ENCODE measurements at places on chromosomes 6 and 20. TPM values are rescaled to one million over a fixed set of nuclear protein-coding genes. Genes with fewer than 3 reads are reported as not detected.
A peak's percentile ranks its signal among the peaks of the same experiment; 100 is the strongest.

The NMBR gene
- total RNA-seq = not detected

GRCh38 chr6:105250533-105250932 lies 70.7 kb upstream of the POPDC3 start:
- no peak for DNase-seq

GRCh38 chr6:168415098-168415992 lies 25.6 kb upstream of the SMOC2 start:
- DNase-seq = no peak

- peak; percentile 4 for DNase-seq
These were observed 7.5 kb upstream of the GGTLC1 start for GRCh38 chr20:23995905-23996666.

- DNase-seq = peak; percentile 65
These were observed 1.4 kb upstream of the STX11 start for GRCh38 chr6:144148886-144149285.

GRCh38 chr6:79546186-79546585 lies 9.0 kb upstream of the LCA5 start:
- DNase-seq = peak; percentile 36

GRCh38 chr6:32439602-32440214 lies at the start of gene HLA-DRA:
TSS of gene HLA-DRA (plus strand) at chr6:32439887. CDS start at chr6:32439951, 64 bp downstream.
- peak; percentile 61 for DNase-seq

Measured in Daoy (cell line).